ENCODE measurements at places on chromosomes 1 and 21.
A peak's percentile ranks its signal among the peaks of the same experiment; 100 is the strongest.

- DNase-seq: no peak
Measured at GRCh38 chr1:119787776-119788175, 19.1 kb upstream of the HMGCS2 start.

DNA sequence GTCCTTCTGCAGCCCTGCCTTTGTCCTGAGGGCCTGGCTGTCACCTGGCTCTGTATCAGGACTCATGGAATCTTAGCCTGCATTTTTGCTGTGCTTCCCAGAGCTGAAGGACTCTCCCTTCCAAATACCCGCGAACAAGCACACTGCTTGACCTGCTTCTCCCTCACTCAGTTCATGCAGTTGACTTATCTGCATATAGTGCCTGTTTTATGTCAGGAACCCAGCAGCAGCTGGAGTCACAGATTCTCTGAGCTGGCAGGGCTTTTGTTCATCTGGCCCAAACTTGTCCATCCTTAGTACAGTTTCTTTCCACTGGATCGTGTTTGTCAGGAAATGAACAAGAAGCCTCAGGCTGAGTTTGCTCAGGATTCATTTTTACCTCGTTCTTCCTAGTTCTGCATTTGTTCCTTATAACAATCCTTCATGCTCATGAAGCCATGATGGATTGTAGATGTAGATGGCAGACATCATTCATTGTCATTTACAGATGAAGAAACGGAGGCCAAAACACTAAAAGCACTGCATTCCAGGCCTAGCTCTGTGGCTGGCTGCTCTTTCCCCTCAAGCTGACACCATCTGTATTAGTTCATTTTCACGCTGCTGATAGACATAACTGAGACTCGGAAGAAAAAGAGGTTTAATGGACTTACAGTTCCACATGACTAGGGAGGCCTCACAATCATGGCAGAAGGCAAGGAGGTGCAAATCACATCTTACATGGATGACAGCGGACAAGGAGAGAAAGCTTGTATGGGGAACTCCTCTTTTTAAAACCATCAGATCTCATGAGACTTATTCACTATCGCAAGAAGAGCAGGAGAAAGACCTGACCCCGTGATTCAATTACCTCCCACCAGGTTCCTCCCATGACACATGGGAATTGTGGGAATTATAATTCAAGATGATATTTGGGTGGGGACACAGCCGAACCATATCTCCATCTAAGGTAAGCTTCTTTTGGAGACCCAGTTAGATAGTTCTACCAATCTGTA is 150.9 kb downstream of the HIVEP3 start:
- DNase-seq: no peak

DNA sequence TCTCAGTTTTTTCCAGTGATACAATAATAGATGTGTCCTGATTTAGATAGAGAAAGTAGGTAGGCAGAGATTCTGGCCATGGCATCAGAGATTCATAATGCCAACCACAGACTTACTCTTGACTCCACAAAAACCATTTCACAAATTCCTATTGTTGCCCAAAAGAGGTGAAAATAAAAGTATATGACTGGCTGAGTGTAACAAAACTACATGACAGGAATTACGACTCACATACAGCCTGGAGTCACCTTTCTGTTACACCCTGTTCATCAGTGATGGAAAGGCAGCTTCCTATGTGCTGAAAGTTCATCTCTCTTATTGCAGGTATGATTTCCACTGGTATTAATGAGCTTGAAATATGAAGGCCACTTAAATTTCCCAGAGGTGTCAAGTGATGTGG is 72.3 kb downstream of the MPZL1 start:
- DNase-seq: no peak

DNA sequence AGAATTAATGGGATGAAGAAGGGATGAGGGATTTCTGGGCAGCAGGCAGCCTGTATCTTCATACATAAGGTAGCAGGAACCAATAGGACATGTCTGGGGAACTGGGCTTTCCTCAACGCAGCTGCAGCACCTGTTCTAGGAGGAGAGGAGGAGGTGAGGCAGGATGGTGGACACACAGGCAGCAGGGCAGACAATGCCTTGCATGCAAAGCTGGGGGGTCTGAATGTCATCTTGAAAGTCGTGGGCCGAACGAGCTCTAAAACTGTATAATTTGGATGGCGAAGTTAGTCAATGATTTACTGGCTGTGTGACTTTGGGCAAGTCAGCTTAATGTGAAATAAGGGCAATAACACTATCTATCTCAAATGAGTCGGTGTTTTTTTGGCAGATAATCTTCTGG is 124.4 kb downstream of the BEND5 start:
- DNase-seq: no peak

- no peak for DNase-seq
Measured at GRCh38 chr1:200367841-200368534, 41.8 kb downstream of the ZNF281 start.

- DNase-seq: no peak
Measured at GRCh38 chr1:33971913-33972312, 108.0 kb downstream of the HMGB4 start.

DNA sequence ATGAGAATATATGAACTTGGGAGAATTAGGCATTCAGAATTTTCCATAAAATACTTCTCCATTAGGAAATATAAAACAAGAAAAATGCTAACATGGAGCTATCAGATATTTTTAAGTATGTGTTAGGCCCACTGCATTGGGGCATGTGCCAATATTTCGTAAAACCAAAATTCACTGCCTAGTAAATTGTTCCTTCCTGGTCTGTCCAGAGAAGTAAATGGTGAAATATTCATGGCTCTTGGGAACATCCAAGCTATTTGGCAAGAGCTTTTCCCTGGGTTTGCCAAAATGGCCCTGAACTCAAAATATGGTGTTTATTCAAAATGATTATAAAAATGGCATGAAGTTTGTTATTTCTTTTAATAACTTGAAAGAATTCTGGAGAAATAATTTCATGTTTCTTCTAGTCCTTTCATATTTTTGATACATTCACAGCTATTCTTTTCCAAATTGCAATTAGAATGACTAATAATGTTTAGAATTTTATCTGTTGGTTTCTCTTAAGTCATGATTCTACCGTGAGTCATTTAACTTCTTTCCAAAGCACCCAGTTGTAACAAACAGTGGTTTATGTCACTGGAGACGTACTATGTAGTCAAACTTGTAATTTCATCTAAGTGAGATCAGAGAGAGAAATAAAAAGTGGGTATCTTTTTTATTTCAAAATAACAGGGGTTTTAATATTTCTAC is 25.7 kb upstream of the SLC19A2 start:
- no peak for DNase-seq

GRCh38 chr1:78678324-78678723 is 28.7 kb downstream of the IFI44 start:
- DNase-seq: no peak

- no peak for DNase-seq
Measured at GRCh38 chr1:83760226-83761021, 238.5 kb downstream of the TTLL7 start.

DNA sequence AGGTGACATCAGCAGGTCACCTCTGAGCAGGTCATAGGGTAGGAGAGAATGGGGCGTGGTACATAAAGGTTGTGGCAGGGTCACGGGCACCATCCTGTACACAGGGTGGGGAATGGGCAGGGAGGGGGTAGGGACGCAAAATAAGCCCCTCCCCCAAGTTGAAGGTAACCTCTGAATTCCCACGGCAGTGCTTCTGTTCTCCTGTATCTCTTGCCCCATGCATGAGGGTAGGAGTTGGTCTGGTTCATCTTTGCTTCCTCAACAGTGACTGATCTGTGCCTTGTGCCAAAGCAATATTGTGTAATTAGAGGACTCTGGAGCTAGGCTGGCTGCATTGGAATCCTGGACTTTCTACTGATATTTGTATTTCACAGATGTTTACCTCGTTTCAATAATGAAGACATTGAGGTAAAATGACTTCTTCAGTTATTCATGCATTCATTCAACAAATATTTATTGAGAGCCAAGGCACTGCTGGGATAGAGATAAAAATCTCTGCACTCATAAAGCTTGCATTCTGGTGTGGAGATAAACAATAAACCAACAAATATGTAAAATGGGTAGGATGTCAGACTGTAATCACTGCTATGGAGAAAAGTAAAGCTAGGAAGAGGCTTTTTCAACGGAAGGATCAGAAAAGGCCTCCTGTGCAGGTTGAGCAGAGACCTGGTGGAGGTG is 18.4 kb upstream of the GFI1 start:
- no peak for DNase-seq

- DNase-seq: no peak
Measured at GRCh38 chr21:25871566-25871965, 136.8 kb downstream of the GABPA start.

- no peak for DNase-seq
Measured at GRCh38 chr1:35555601-35556477, 1.4 kb downstream of the KIAA0319L start.

GRCh38 chr1:4662723-4663122 is 8.3 kb downstream of the AJAP1 start:
- no peak for DNase-seq

DNA sequence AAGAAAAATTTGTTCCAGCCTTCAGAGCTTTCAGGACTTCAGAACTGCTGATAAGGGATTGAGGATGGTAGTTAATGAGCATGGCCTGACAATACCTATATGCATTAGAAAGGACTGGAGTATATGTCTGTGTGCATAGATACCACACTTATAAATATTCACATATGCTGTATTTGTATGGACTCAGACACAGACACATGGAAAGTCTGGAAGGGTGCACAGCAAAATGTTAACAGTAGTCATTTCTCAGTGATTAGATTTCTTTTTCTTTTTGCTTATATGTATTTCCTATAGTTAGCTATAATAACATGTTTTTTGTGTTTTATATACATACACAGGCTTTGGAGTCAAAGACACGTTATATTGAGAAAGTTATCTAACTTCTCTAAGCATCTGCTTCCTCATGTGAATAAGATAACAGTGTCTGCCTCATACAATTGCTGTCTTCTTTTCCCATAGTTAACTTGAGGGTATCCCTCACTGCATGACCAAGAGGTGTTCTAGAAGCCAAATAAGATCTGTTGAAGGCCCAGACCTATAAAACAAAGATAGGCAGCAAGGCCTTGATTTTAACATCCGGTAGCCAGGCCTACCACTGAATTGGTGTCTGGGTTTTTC is 31.3 kb downstream of the INPP5B start:
- no peak for DNase-seq

- DNase-seq: peak; percentile 29
Measured at GRCh38 chr1:231040019-231040799, at the start of gene FAM89A. TSS of gene FAM89A (minus strand) at chr1:231040254. CDS start at chr1:231040211, 43 bp downstream.

GRCh38 chr1:37890378-37891014 is 31.1 kb upstream of the MTF1 start:
- peak; percentile 44 for DNase-seq

DNA sequence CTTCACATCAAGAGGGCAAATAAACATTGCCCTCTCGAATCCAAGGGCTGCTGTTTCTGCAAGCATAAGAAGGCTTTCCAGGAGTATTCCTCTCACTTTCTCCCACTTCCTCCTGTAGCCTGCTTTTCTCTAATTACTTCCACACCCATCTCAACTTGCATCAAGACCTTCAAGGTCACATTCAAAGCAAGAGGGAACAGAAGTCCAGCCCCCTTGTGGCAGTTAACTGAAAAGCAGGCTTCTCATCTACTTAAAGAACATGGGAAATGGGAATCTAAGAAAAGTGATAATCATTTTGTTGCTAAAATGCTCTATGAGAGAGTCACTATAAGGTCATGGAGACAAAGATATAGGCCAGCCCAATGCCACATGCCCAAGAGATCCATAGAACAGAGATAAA is 874.4 kb downstream of the KCNT2 start:
- no peak for DNase-seq

GRCh38 chr1:54413295-54413694 is 7.1 kb upstream of the SSBP3 start:
- DNase-seq: no peak

DNA sequence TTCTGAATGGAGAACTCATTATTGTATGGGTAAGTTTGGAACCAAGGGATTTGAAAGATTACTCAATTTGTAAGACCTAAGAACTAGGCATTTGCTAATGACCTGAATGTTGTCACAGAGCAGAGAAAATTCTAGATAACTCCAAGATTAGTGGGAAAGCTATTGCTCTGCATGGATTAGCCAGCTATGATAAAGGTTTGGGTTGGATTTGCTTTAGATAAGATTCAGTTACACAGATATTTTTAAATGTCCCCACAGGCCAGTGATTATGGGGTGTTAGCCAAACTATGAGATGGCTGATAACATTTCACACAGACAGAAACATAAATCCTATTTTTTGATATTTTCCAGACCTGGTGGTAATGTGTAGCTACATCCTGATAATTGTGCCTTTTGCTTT is 88.2 kb downstream of the NTPCR start:
- no peak for DNase-seq

GRCh38 chr1:241899210-241899609 is 51.2 kb downstream of the EXO1 start:
- DNase-seq: no peak

GRCh38 chr1:219128957-219129356 is 44.7 kb upstream of the LYPLAL1 start:
- DNase-seq: no peak
